NCI-H748 treated with DMSO at 0.1 percent for 48 hours (cell line): ENCODE measurements at places on chromosomes 6 and 20.

- DNase-seq, result no peak
Observed at GRCh38 chr6:168534265-168534664, 93.3 kb downstream of the SMOC2 start.

GRCh38 chr6:170085475-170086401, 205.1 kb downstream of the DLL1 start:
- DNase-seq, result no peak

GRCh38 chr6:110826236-110827129, 11.2 kb upstream of the CDK19 start:
- no peak for DNase-seq

DNA sequence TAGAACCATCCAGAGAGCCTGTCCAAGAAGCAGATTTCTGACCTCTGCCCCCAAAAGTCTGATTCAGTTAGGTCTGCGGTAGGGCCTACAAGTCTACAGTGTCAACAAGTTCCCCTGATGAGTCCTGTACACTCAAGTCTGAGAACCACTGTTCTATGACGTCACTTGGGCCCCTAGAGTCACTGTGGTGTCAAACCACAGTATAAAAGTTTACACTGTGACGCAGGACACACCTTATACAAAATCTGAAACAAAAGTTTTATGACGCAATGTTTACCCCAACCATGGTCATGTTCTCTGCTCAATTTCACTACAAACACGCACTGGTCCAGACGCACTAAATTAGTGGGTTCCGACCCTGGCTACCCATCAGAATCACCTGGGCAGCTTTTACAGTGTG, 17.9 kb downstream of the SLA2 start:
- no peak for DNase-seq

GRCh38 chr20:16692009-16692408, 37.8 kb upstream of the SNRPB2 start:
- no peak for DNase-seq
